CD4-positive, alpha-beta T cell (primary cell): ENCODE measurements at places on chromosomes 3 and 15. TPM values are rescaled to one million over a fixed set of nuclear protein-coding genes. Genes with fewer than 3 reads are reported as not detected.

Gene BSN
- 0.08 TPM for total RNA-seq

Gene HGD
- 2.9 TPM for total RNA-seq

Gene NSMCE3
- total RNA-seq, result 46.9 TPM

Gene PIGB
- 21.6 TPM for total RNA-seq

Gene SYNPR
- not detected for total RNA-seq
